Stimulated activated CD8-positive, alpha-beta memory T cell treated with anti-CD3 and anti-CD28 coated beads, Interleukin-7, amount 100 ng/mL, for 48 hours (primary cell): ENCODE measurements at places on chromosomes 11 and 22.

GRCh38 chr11:4191031-4191571 is 96.5 kb downstream of the RRM1 start:
- no peak for DNase-seq

- peak; percentile 74 for DNase-seq
Measured at GRCh38 chr22:37077802-37078448, 26.4 kb downstream of the KCTD17 start.

- DNase-seq, result no peak
Measured at GRCh38 chr11:119902656-119903231, 173.7 kb upstream of the NECTIN1 start.

DNA sequence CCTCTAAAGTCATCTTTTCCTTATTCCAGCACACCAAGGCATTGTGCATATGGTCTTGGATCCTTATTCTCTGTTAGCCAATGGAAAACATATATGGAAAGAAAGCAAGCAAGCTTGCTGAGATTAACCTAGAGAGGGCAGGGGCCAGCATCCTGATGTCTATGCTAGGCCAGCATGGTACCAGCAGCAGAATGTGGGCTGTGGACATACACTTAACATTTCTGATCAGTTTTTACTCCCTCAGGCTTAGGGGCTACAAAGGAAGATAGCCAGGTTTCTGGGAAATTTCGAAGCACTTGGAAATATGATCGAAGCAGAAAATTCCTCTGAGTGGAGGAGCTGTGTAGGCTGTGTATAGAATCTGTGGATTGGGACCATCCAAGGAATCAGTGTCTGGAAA is 67.0 kb downstream of the ST3GAL4 start:
- no peak for DNase-seq

DNA sequence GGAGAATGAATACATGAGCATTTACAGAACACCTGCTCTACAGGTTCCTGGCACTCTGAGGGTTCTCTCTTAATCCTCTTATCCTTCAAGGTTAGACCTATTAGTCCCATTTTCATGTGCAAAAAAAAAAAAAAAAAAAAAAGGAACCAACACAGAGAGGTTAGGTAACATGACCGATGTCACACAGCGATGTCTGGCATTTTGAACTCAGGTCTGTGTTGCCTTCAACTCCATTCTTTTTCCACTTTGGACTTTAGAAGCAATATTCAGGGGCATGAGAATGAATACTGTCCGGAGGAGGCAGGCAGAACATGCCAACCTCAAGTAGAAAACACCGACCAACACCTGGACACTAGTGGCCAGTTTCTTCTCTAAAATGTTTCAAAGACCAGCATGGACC is 10.4 kb downstream of the SYN3 start:
- no peak for DNase-seq
